CD4-positive, CD25-positive, alpha-beta regulatory T cell (primary cell): ENCODE measurements at places on chromosomes 7 and 10. TPM values are rescaled to one million over a fixed set of nuclear protein-coding genes. Genes with fewer than 3 reads are reported as not detected.

PAPOLB gene
- total RNA-seq, result not detected

CHST3 gene
- not detected for total RNA-seq

RNF32 gene
- 0.81 TPM for total RNA-seq

GIMAP7 gene
- 64.2 TPM for total RNA-seq

CFTR gene
- not detected for total RNA-seq

GNG11 gene
- total RNA-seq, result 3.1 TPM

DLX6 gene
- total RNA-seq, result not detected

SMNDC1 gene
- 52.1 TPM for total RNA-seq

GIMAP2 gene
- total RNA-seq, result 95.1 TPM

GIMAP8 gene
- 8.0 TPM for total RNA-seq

EIF5AL1 gene
- total RNA-seq, result not detected

SEM1 gene
- 20.4 TPM for total RNA-seq

PLA2G12B gene
- total RNA-seq, result not detected

- DNase-seq, result no peak
Measured at GRCh38 chr7:158502068-158502750, 85.4 kb downstream of the PTPRN2 start.

DNA sequence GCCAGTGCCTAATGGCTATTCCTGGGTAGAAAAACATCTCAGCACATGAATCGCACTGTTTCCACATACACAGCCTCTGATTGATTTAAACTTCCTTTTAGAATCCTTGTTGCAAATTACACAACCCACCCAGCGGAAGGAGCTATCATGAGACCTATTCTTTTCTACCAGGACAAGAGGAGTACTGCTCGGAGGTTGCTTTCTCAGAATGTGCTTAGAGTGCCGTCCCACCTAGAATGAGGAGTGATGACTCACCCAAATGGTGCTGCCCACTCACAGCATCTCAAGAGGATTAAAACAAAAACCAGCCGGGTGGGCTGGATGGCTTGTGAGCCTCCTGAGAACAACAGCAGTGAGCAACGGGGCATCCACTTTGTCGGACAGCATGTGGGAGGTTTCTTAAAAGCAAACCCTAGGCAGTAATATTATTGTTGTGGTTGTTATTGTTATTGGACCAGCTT is 128.9 kb downstream of the DGKI start:
- DNase-seq, result no peak

GRCh38 chr7:31432836-31433340 is 81.0 kb upstream of the ITPRID1 start:
- no peak for DNase-seq

DNA sequence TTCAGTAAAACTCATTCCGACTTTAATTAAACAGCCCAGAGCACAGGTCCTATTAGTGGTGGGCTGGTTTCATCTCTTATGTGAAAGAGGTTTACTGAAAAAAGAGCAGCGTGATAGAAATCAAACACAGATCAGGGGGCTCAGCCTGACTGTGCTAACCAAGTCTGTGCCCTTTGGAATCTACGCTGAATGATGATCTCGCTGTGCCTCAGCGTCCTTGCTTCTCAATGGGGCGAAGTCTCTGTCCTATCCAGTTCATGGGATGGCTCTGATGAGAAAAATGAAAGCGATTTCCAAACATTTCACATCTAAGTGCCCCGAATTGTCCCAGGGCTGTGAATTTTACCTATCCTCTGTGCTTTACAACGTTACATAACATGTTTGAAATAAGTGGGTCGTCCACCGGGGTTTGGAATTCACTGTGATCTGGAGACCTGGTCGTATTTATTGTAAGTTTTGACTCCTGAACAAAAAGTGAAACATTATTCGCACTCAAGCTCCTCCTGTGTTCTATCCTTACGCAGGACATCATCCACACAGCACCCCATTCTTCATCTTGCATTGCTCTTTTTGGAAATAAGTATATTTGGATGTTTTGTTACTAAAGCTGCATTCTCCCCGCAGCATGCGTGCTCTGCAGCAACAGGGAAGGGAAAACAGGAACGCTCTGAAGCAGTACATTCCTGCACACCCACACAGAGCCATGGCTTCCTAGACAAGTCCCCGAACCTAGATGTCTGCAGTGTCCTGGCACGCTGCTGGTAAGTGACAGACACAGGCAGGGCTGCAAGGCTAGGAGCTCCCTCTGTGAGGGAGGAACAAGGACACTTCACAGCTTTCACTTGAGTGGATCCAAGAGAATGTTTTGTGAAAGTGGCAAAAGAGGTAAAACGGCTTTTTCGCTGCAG is 83.5 kb downstream of the SLC37A3 start:
- DNase-seq, result no peak

DNA sequence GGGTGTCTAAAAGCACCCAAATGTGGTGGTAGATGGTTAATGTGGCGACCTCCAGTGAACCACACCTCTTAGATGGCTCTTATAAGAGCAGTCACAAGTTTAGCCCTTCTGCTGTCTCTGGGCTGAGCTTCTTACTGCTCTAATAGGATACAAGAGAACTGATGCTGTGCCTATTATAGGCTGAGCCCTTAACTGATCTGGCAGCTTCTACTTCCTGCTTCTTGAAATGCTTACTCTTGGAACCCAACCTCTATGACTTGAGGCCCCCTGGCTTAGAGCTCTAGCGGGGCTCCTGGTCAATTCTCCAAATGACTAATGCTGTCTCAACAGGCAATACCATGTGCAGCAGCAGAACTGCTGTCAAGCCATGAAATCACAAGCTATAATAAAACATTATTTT is 35.0 kb upstream of the LSM8 start:
- no peak for DNase-seq

DNA sequence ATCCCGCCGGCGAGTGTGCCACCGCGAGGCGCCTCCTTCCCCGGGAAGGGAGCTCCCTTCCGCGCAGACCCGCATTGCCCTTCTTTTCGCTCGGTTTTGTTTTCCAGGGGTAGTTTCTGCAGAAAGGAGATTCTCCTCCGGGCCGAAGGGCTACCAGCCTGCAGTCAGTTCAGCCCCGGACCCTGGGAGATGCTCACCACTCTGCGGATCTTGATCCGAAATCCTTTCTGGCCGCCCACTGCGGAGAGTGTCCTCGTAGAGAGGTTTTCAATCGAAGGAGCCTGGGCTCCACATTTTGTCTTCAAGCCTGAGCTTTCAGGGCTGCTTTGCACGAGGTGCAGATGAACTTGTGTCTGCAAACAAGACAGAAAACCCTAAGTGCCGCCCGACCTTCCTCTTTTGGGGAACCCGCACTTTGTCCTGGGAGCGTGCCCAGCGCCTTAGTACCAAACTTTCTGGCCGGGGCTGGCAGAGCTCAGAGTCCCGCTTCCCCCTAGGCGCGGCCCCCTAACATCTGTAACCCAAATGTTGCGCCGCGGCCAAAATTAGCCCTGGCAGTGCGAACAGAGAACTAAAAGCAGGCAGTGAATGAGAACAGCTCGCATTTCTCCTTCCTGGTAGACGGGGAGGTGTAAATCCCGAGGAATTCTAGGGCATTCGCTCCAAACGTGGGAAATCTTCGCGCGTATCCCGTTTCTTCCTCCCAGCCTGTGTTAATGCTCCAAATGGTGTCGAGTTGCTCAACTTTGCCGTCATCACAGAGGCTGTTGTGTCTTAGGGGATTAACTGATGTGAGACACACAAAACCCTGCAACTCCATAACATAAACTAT is 6.7 kb upstream of the EN2 start:
- no peak for DNase-seq

DNA sequence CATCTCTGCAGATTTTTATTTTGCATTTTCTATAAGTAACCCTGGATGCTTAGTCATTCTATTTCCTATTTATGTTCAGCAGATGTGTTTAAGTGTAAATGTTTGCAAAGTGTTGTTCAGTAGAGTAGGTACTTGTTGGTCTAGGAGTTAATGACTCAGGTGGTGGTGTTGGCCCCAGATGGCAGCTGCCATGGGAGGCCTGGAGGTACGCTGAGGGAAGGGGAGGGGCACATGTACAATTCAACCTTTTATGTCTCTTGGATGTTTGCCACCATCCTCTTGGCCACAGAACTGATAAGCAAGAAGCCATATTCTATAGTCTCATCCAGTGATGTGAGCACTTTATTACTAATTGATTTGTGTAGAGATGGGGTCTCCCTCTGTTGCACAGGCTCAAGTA is 68.1 kb upstream of the SLC39A12 start:
- no peak for DNase-seq

- DNase-seq, result peak; percentile 22
Measured at GRCh38 chr7:832167-832967, at the start of gene SUN1. SUN1 (plus strand) TSS chr7:832476; CDS start chr7:832525, 49 bp downstream.

- DNase-seq, result no peak
Measured at GRCh38 chr10:89857431-89858042, 156.1 kb downstream of the KIF20B start.

DNA sequence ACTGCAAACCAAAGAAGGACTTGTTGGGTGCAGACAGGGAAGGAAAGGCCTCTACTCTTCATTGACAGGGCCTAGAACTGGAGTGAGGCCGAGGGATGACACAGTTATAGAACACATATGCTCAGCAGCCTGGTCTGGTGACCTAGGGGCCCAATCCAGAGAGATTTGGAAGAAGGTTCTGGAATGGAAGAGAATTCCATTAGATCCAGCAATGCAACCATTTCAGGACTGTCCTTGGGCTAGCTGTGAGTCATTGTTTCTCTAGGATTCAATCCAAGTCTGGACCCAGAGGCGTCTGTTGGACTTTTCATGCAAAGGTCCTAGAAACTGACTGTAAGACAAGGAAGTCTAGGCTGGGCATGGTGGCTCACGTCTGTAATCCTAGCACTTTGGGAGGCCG is 59.2 kb downstream of the WIPF3 start:
- no peak for DNase-seq

GRCh38 chr7:108528183-108528712 is 2.3 kb upstream of the PNPLA8 start:
- no peak for DNase-seq

GRCh38 chr10:83432261-83433045 is 706.9 kb upstream of the GHITM start:
- no peak for DNase-seq

- DNase-seq, result no peak
Measured at GRCh38 chr10:36597756-36598320, 527.6 kb upstream of the ANKRD30A start.

DNA sequence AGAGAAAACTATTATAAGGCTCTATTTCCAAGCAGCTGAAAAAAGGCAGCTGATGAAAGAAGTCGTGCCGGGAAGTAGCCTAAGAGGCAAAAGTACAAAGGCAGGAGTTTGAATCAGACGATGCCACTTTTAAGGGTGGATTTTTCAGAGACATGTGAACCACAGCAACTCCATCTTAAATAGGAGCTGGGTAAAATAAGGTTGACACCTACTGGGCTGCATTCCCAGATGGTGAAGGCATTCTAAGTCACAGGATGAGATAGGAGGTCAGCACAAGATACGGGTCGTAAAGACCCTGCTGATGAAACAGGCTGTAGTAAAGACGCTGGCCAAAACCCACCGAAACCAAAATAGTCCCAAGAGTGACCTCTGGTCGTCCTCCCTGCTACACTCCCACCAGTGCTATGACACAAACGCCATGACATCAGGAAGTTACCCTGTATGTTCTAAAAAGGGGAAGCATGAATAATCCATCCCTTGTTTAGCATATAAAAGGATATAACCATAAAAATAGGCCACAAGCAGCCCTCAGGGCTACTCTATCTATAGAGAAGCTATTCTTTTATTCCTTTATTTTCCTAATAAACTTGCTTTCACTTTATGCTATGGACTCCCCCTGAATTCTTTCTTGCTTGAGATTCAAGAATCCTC is 45.5 kb upstream of the PRSS1 start:
- DNase-seq, result no peak

GRCh38 chr10:110430340-110431273 is 67.1 kb upstream of the DUSP5 start:
- no peak for DNase-seq

DNA sequence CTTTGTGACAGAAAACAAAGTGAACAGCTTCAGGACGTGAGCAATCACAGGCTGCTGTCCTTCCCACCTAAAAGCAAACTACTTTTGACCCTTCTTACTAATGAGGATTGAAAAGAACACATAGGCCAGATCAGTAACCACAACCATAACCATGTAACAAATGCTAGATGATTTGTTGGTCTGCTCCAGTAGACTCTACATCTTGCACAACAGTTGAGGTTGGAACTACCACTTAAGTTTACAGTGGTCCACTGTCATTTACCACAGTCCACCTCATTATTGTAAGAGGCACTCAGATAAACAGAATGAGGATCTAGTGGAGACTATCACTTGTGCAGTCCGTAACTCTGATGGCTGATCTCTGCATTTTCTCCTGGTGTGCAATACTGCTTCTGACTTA is 27.8 kb downstream of the NET1 start:
- DNase-seq, result no peak

DNA sequence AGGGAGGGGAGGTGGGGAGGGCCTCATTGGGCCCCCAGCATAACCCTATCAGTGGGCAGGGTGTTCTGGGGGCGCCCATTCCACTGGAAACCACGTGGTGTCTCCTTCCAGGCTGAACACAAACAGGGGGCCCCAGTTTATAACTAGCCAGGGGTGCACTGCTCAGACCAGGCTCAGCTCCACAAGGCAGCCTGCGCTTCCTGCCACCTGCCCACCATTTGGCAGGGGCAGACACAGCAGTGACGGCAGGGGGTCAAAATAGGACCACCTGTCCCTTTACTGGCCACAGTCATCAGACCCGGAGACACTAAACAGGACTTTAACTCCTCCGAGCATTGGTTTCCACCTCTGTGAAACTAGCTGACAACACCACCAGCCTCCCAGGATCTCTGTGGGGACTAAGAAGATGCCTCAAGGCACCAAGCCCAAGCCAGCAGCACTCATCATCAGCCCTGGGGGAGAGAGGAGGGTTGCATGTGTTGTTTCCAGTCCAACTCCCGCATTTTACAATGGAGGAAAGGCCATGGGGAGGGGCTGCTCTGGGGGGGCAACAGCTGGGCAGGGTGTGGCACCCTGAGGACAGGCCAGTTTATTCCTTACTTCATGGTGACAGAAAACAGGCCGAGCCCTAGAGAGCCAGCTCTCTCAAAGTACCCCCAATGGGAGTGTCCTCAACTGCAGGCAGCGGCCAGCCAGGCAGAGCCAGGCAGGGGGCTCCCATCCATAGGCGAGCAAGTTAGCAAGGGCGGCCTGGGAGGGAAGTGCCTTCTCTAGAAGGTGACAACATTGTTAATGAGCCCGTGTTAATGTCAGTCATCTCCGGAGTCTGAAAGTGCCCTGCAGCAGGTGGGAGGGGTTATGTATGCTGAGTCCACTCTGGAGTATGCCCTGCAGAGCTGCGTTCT is 127.6 kb downstream of the TNS3 start:
- no peak for DNase-seq

DNA sequence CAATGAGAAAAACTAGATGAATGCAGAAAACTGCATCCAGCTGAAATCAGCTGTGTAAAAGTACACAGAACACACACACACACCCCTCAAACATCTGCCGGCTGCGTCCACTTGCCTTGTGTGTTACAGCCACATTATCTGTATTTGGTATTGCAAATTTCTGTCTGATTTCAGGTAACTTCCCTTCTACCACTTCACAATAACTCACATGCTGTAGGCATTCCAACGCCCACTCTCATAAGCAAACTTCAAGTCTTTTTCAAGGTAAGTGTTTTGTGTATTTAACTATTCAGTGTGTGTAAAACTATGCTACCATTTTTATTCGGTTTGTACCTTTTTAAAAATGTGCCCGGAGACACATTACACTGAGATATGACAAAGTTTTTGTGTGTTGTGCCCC is 594.2 kb downstream of the SORCS1 start:
- no peak for DNase-seq

GRCh38 chr10:92142949-92143348 is 147.9 kb downstream of the CPEB3 start:
- DNase-seq, result no peak
